RWPE2 (cell line): ENCODE measurements at places on chromosomes 6 and 20.

DNA sequence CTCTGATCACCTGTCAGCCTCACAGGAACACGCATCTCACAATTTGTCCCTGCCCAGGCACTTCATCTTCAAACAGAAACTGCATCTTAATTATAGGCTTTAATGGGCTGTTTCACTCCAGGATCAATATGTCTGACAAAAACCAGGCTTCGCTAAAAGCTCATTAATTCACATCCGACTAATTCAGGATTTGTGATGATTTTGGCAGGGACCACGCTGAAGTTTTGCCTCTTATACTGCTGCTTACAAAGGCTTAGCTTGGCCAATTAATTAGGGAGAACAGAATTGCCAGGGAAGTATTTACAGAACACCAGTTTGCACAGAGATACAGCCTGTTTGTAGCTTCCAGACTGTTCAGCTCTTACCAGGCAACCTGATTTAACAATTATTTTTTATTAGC, 541.0 kb upstream of the SPTLC3 start:
- no peak for DNase-seq

DNA sequence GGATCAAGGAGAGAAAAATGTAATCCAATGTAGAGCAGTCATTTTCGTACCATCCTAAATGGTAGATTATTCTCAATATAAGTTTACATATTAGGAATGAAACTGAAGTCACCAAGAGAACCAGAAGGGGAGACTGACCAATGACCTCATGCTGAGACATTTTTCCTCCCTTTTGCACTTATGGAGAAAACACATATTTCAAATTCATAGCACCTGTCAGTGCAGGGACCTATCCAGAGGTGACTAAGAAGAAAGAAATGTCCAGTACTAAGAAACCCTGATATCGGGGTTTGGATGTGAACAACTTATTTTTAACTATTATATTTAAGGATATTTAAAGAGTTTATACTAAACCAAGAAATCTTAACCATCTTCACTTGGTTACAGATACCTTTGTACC, 16.6 kb upstream of the LYRM2 start:
- no peak for DNase-seq

- DNase-seq = no peak
Observed at GRCh38 chr20:40941133-40941610, 87.5 kb upstream of the TOP1 start.

DNA sequence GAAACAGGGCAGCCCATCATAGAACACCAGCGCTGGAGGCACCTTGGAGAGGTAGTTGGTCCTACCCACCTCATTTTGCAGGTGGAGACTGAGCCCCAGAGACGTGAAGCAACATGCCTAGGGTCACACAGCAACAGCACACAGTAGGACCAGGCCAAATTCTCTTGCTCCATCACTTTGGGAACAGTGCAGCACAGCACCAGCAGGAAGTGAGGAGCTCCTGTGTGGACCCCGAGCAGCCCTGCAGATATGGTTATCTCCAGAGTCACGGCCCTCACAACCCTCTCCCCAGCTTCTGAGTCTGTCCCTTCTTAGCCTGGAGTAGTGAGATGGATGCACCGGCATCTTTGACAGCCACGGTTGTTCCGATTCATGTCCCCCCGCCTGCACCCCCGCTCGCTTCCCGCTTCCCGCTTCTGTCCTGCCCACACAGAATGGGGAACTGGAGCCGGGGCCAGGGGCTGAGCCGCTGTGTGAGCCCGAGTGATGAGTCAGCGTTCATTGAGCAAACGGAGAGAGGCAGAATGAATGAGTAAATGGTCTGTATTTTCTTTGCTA, 72.6 kb upstream of the DUSP22 start:
- no peak for DNase-seq

DNA sequence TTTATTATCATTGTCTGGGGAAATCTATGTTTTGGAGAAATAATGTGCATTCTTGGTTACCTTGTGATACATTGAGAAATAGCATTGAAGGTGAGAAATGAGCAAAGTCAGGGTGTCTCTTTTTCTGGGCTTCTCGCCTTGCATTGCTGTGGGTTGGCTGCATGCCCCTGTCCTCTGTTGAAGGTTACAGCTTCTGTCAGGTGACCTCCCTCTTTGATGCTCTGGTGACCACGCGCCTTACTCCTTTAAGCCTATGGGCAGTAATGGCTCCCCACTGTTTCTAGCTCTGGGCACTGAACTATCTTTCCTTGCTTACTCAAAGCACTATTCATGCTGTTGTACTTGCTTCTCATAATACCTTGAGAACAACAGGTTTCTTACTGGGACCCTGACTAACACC, 14.6 kb downstream of the ADGRB3 start:
- DNase-seq = no peak

GRCh38 chr20:61886721-61887595, 178.7 kb downstream of the TAF4 start:
- no peak for DNase-seq

- no peak for DNase-seq
Observed at GRCh38 chr6:43865932-43866645, 96.1 kb downstream of the VEGFA start.

DNA sequence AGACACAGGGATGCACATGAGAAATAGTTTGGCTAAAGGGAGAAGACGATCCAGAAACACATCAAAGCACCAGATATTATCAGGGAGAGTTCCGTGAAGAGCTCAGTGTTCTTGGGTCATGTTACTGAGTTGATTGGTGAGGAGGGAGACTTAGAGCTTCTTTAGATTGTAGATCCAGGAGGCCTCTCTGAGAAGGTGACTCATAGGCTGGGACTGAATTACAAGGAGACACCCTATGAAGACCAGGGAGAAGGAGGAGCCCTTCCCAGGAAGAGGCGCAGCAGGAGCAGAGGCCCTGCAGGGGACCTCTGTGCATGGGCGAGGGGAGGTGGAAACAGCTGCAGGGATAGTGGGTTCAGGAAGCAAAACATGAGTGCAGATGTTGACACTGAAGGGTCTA, 196.5 kb downstream of the SLC24A3 start:
- no peak for DNase-seq

- no peak for DNase-seq
Observed at GRCh38 chr20:22374678-22375590, 209.4 kb downstream of the FOXA2 start.

- no peak for DNase-seq
Observed at GRCh38 chr6:121858310-121858709, 422.9 kb downstream of the GJA1 start.

GRCh38 chr6:161374971-161375873, 101.4 kb upstream of the AGPAT4 start:
- DNase-seq = no peak

- peak; percentile 94 for DNase-seq
Observed at GRCh38 chr20:47453167-47453782, 48.4 kb upstream of the NCOA3 start.
